ENCODE measurements at places on chromosomes 2 and 18.

GRCh38 chr2:151670846-151671597 lies 63.3 kb downstream of the NEB start:
- no peak for DNase-seq

DNA sequence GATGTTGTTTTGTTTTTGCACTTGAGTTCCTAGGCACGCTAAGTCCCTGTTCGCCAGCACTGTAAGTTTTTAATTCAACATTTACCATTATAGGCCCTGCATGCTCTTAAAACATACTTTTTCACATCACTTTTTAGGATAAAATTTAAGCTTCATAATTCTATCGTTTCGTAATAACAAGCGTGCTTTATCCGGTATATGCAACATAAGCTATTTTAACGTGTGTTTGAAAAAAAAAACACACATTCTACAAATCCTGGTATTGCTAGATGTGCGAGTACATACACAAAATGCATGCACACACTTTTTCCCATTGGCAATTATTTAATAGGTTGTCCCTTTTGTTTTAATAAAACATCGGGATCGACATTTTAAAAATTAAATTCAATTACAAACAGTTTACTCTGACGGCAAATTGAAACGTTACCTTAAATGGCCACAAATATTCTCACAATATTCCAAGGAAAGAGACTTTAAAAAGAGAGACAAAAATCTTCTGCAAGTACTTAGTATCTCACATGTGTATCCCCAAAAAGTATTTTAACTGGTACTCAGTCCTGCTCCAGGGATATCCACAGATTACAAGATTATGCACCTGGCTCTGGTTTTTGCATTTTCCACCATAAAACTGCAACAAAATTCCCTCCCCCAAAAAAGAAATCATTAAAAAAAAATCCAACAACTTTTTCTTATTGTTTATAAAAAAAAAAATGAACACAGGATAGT lies 1.0 kb upstream of the TCF4 start:
- DNase-seq = peak; percentile 7

DNA sequence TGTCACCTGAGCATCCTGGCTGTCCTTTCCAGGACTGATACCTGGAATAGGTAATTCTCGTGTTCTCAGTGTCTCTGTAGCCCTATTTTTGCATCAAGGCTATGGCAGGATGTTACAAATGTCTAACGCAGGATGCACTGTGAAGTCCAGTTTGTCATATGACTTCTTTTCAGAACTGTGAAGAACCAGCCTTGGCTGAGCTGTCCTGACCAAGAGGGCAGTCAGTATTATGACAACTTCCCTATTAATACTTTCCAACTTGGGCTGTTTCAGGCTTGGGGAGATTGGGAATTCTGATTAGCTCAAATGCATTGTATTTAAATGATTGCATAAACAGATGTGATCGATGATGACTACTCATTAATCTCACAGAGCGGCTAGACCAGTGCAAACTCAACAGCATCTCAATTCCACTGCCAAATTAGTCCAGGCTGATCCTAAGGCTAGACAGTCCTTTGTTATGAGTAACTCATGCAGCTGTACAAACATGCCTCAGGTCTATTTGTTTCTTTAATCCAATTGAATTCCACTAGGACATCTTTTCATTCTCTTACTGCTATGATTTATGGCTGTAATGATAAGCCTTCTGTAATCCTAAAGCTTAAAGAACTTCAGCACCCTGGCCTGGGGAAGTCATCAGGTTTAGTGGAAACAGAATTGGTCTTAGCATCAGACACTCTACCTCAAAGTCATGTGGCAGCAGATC lies 331.6 kb downstream of the KCNS3 start:
- no peak for DNase-seq

DNA sequence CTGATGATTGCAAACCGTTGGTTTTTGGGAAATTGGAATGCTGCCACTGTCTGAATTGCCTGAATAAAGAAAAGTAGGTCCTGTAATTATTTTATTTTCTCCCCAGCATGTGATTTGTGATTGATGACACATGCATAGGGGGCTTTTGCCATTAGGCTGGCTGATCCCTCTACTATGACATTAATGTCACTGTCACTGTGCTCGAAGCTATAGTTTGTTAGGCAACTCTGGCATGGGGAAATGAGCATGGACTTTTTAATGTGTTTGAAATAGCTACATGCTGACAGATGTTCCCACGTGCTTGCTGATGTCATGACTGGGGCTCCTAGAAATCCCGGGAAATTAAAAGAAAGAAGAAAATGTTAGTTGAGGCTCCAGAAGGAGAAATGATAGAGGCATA lies 99.1 kb downstream of the HRH4 start:
- no peak for DNase-seq

DNA sequence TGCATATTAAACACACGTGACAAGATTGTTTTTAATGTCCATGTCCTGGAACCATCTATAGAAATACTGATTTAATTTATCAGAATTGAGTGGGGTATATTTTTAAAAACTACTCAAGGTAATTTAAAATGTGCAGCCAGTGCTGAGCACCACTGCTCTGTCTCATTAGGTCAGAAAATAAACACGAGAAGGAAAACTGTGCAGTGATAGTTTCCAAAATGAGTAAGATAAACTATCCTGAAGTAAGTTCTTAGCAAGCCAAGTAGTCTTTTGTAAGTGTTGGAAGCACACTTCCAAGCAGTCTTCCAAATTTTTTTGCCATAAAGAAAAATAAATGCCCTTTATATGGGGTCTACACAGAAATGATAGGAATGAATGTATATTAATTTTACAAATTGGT lies 93.8 kb upstream of the DNAJC10 start:
- no peak for DNase-seq

DNA sequence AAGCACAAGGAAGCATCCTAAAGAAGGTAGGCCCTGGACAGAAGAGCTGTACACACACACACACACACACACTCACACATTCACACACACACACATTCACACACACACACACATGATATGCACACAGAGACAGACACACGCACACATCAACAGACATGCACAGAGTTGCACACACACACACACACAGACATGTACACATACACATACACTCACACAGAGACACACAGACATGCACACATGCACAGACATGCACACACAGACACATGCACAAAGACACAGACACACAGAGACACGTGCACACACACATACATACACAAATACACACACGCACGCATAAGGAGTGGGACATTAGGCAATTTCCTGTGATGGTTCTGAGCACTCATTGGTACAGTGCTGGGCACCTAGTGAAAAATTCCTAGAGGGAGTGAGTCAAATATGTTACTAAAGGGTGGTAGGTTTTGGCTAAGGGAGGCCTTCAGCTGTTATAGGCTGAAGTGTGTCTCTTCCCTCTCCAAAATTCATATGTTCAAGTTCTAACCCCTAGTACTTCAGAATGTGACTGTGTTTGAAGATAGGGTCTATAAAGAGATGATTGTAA lies 26.4 kb downstream of the THNSL2 start:
- no peak for DNase-seq

GRCh38 chr18:78753240-78753639 lies 226.4 kb upstream of the SALL3 start:
- DNase-seq = no peak

DNA sequence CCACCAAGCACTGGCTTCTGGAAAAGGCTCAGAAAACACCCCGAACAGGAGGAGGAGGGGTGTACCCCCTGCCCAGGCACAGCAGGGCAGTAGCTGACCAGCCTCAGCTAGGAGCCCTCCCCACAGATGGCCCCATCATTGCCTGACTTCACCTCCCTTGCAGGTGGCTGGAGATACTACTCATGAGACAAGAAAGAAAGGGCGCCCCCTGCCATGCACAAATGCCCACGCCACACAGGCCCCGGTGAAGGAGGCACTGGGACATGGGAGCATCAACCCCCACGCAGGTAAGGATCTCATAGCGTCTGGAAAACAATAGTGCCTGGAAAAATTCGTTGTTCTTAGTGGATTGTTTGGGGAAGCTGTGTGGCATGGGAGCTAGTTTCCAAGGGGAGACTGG lies 240.6 kb downstream of the TFCP2L1 start:
- DNase-seq = no peak

DNA sequence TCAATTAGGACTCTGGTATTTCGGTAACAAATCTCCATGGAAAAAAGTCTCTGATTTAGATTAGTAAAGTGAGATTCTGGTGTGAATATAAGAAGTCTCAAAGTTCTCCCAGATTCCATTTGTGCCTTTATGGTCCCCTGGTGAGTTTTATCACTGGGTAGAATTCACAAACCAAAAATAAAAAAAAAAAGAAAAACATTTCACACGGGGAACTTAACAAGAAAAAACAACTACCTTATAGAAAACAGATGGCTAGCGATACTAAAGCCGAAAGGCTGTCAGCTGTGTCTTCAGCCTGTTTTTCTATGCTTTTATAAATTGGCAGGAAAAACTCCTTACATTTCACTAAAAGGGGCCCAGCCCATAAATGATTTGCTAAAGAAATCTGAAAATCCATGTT lies 50.6 kb downstream of the COL5A2 start:
- DNase-seq = no peak

GRCh38 chr2:213237251-213237650 lies 47.0 kb upstream of the SPAG16 start:
- no peak for DNase-seq

- no peak for DNase-seq
Measured at GRCh38 chr2:238101891-238102841, 2.0 kb downstream of the ESPNL start.

GRCh38 chr2:21480162-21480561 lies 356.4 kb downstream of the TDRD15 start:
- no peak for DNase-seq

GRCh38 chr18:11289248-11289647 lies 139.9 kb upstream of the PIEZO2 start:
- DNase-seq = no peak

- DNase-seq = no peak
Measured at GRCh38 chr2:176156301-176156806, 753 bp upstream of the HOXD3 start.

- no peak for DNase-seq
Measured at GRCh38 chr2:238090887-238091286, 9.3 kb upstream of the ESPNL start.

- no peak for DNase-seq
Measured at GRCh38 chr2:218003281-218003944, 618 bp upstream of the TNS1 start.

DNA sequence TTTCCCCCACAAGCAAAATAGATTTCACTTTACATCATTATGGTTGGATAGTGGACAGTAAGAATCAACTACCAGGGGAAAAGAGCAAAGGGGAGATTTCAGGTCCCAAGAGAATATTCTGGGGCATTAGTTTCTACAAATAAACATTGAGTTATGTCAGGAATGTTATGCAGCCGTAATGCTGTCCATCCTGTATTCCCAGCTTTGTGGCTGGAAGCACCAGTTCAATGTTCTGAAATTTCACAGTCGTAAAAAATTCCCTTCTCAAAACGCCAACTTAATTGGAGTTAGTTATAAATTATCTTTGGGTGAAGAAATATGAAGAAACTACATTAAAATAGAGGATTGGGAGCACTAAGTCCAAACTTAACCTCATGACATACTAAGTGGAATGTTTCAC lies 141.5 kb upstream of the FIGN start:
- no peak for DNase-seq

DNA sequence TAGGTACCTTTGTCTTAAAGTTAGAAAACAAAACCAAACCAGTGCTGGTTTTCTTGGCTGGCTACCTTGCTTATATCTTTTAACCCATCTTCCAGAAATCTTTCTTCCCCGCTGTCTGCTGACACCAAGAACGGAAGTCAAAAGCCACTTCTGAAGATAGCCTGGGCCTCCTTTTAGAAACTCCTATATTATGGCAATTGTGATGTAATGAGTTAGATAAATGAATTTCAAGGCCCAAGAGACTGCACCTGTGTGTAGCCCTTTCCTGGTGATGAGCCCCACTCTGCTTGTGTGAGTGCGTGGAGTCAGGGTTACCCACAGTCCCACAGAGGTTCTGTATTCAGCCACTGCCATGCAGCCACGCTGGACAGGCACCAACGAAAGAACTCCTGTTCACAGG lies 60.7 kb downstream of the ARMC9 start:
- DNase-seq = no peak

GRCh38 chr18:41647914-41648313 lies 307.1 kb upstream of the PIK3C3 start:
- no peak for DNase-seq

- no peak for DNase-seq
Measured at GRCh38 chr2:201786471-201786870, 5.7 kb upstream of the ALS2 start.

DNA sequence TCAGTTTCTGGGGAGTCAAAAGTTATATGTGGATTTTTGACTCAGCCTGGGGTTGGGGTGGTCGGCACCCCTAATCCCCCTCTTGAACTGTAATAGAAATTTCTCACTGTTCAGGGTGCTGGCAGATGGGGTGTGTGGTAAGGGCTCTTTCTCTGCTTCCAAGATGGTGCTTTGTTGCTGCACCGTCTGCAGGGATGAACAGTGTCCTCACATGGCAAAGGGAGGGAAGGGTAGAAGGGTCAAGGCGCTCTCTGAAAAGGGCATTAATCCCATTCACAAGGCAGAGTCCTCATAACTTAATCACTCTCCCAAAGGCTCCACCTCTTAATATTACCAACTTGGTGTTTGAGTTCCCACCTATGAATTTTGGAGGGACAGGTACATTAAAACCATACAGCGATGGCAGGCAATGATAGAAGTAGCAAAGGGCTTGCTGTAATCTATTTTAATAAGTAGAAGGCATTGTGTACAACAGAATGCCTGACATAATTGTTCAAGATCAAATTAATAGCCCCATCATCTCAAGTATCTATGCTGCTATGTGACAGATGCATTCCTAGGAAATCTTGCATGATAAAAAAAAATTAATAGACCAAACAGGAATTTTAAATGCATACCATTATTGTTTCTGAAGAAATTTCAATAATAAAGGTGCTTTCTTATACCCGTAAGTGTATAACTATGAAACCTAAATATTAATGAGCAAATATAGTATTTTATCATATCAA lies 28.1 kb downstream of the MMADHC start:
- DNase-seq = no peak

DNA sequence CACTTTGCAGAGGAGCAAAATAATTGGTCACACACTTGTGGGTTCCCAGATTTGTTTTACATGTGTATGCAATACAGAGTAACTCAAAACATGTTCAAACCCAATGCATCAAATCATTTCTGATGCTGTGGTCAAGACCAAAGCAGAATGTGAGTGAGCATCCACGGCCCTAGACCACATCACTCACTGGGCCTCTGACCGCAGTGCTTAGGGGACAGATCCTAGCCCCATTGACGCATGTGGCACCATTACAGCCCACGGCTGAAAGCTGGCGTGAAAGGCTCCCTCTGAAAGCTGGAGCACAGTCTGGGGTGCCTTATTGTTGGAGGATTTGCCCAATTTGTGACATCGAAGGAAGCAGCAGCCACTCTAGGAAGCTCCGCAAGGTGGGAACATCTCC lies 498.8 kb upstream of the TCF4 start:
- no peak for DNase-seq

DNA sequence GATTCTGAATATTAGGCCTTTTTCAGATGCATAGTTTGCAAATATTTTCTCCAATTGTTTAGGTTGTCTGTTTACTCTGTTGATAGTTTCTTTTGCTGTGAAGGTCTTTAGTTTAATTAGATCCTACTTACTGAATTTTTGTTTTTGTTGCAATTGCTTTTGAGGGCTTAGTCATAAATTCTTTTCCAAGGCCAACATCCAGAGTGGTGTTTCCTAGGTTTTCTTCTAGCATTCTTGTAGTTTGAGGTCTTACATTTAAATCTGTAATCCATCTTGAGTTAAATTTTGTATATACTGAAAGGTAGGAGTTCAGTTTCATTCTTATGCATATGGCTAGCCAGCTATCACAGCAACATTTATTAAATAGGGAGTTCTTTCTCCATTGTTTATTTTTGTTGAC lies 404.8 kb downstream of the LNPK start:
- DNase-seq = no peak

Measured in GM13977 (cell line).